ENCODE measurements at places on chromosomes 11 and 22. TPM values are rescaled to one million over a fixed set of nuclear protein-coding genes. Genes with fewer than 3 reads are reported as not detected.

Gene SCGB2A2
- not detected for total RNA-seq

DNA sequence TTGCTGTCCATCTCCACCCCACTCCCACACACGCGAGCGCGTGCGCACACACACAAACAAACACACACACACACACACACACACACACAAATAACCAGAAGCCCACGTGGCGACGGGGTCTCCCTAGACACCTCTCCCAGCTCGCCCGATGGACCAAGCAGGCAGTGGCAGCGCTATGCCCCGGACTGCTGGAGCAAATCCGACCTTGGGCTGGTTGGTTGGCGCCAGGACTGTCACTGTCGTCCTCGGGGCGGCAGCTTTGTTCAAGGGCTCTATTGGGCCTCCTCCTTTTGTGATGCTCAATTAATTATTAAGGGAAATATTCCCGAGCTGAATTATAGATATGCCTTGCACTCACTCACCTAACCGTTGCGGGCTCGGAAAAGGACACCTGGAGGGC is 1.7 kb upstream of the KCNA4 start:
- ATAC-seq, result no peak

DNA sequence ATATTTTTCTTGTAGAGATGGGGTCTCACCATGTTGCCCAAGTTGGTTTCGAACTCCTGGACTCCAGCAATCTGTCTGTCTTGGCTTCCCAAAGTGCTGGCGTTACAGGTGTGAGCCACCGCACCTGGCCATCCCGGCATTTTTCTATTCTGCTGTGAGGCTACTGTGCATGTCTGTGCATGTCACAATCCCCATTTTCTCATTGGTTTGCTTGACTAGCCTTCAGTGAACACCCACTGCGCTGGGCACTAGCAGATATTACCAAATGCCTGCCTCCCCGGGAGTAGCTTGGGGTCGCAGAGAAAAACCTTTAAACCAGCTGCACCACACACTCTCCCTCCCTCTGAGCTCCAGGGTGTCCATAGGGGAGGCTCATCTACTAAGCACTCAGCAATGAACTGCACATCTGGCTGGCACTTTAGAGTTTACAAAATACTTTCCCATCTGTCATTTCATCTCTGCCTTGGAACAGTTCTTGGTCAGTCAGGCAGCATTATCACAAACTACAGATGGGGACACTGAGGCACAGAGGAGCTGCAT is 4.9 kb downstream of the CSNK1E start:
- no peak for ATAC-seq

Gene MMP8
- not detected for total RNA-seq

Gene TRIM49B
- not detected for total RNA-seq

DNA sequence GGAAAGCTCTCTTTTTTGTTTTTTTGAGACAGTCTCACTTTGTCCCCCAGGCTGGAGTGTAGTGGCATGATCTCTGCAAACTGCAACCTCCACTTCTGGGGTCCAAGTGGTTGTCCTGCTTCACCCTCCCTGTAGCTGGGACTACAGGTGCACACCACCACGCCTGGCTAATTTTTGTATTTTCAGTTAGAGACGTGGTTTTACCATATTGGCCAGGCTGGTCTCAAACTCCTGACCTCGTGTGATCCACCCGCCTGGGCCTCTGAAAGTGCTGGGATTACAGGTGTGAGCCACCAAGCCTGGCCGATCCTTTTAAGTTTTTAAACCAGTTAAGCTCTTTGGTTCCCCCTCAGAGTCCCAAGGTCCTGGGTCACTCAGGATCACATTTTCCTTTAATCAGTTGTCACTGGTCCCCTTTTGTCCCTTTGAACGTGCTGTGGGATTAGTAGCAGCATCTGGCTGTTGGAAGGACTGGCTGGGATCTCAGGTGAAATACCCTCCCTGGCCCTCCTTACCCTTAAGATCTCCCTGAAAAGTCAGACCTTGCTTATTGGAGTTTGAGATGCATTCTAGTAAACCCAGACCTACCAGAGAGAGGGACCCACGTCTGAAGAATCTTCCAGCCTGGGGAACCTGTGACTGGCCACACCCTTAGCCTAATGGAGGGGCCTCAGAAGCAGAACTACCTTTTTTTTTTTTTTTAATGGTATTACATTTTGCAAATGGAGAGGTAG is 8.1 kb downstream of the MALAT1 start:
- peak; percentile 13 for ATAC-seq

GRCh38 chr11:46741600-46742484 is 22.8 kb downstream of the F2 start:
- no peak for ATAC-seq

- ATAC-seq, result no peak
Observed at GRCh38 chr11:99148352-99148751, 127.6 kb downstream of the CNTN5 start.

Data from motor neuron (in vitro differentiated cells).